ENCODE measurements at places on chromosomes 3 and 15. TPM values are rescaled to one million over a fixed set of nuclear protein-coding genes. Genes with fewer than 3 reads are reported as not detected.
A peak's percentile ranks its signal among the peaks of the same experiment; 100 is the strongest.

CCR8 gene
- not detected for polyA plus RNA-seq

SLC4A7 gene
- 17.2 TPM for polyA plus RNA-seq

CFAP100 gene
- polyA plus RNA-seq: 0.27 TPM

ZNF860 gene
- 0.75 TPM for polyA plus RNA-seq

FGD5 gene
- polyA plus RNA-seq: 17.2 TPM

C2CD4A gene
- polyA plus RNA-seq: not detected

GATA2 gene
- 4.1 TPM for polyA plus RNA-seq

GRCh38 chr15:77578641-77579372 lies 53.9 kb downstream of the LINGO1 start:
- DNase-seq: no peak

- no peak for DNase-seq
These were observed 61.5 kb downstream of the LRRC49 start for GRCh38 chr15:70954171-70954570.

DNA sequence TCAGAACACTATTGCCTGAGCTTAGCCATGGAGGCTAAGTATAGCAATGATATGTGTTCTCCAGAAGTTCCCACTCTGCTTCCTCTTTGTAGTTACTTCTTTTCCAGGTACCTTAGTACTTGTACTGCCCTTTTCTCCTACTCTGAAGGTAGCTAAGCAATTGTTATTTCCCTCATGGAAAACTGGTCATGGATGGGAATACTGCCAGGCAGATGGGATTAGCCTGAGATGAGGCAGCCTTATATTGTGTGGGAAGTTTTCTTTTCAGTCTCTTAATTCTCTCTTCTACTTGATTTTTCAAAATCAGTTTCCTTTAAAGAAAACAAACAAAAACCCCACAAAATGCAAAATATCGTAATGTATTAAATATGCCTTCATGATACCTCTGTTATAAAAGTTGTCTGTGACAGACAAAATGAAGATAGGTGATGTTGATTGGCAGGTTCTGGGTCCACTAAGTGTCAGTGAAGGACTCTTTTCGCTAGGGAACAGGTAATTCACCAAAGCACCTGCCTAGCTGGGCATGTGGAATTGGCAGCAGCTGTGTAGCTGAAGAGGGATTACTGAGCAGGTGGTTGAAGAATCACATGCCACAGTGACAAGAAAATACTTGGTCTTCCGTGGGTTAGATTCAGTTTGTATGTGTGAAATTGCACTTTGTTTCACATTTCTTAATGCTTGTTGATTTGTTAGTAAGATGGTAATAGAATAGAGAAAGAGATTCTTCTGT lies 4.1 kb downstream of the ZNF609 start:
- DNase-seq: no peak

GRCh38 chr15:74954515-74954914 lies 2.1 kb downstream of the RPP25 start:
- DNase-seq: no peak

GRCh38 chr3:106692624-106693023 lies 684.6 kb upstream of the CCDC54 start:
- no peak for DNase-seq

- peak; percentile 66 for DNase-seq
These were observed 119.0 kb upstream of the RASGRP1 start for GRCh38 chr15:38683382-38684242.

DNA sequence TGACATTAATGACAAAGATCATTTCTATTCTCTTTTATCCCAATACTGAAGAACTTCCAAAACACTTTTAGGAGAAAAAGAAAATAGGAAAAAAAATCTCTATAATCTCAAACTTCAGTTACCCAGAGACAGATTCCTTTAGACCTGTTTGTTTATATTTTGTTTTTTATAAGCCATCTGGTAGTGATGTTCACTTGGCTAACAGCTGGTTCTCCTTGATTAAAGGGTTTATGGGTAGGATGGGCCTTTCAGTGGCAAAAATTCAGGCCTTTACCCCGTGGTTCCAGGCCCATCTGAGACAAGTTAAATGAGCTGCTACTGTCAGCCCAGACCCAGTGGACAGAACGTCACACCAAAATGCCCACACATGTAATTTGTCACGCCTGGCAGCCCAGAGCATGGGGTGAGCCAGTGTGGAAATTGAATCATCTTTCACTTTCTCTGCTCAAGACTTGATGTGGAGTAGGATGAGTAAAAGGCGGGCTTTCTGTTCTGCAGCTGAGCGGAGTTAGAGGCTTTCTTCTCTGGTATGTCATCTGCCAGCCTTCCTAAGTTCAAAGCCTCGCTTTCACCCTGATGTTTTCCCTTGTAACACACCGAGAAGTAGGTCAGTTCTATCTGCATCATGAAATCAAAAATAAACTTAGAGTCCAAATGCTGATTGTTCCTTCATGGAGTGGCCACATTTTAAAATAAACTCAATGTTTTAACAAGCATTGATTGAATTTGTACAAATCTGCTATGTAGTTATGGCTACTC lies 62.5 kb upstream of the SKOR1 start:
- peak; percentile 36 for DNase-seq

DNA sequence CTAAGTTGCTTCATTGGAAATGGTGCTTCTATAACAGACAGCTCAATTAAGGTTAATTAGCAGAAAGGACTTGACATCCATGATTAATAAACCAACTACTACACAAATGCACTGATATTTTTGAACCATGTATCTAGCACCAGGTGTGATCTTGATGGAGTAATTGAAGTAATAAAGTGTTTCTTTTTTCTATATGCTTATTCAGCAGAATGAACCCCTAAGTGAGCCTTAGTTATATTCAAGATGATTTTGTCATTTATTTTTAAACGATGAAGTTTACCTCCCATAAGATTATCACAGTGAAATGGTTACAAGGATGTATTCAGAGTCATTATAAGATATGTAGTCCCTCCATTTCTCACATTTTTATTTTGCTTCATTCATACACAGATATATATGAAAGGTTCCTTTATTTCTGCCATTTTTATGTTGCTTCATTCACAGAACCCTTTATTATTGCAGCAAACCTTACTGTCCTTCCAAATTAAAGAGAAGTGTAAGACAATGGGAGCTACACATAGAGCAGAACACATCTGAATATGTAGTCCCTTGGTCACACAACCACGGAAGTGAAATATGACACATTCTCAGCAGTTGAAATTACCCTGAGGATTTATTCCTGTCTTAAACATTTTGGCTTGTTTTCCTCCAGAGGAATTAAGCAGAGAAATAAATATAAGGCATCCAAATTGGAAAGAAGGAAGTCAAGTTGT lies 295.0 kb downstream of the RAP2B start:
- DNase-seq: no peak

GRCh38 chr15:53580366-53580765 lies 179.1 kb downstream of the WDR72 start:
- peak; percentile 11 for DNase-seq

DNA sequence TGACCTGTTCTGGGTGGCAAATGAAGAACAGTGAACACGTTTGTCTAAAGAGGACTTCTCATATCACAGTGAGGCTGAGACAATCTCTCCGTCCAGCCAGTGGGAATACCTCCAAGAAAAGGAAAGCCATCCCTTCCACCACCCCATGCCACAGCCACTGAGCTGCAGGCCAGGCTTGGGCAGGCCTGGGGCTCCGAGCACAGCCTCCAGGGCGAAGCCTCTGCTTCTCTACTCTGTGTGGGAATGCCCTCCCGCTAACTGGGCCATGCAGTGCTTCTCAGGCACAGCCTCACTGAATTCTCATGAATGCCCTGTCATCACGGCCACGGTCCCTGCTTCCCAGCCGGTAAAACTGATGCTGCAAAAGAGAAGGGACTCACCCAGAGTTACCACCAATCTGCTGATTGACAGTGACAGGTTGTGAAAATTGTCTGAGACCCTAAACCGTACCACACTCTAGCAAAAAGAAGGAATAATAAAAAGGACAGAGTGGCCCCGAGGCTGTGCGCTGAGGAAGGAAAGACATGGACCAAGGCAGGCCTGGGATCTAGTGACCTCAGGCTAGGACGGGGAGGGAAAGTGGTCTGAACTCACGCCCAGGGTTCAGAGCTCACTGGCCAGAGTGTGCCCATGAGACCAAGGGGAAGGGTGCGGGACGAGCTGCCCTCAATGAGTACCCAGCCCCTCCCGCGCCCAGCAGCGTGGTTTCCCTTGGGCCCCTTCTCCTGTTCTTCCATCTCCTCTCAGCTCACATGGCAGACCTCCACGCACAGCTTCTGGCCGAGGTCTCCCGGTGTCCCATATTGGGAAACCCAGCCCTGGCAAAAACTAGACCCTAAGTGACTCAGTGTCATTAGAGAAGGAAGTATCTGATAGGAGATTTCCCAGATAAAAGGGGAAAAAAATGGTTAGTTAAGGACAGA lies 52.8 kb downstream of the DHX30 start:
- no peak for DNase-seq

DNA sequence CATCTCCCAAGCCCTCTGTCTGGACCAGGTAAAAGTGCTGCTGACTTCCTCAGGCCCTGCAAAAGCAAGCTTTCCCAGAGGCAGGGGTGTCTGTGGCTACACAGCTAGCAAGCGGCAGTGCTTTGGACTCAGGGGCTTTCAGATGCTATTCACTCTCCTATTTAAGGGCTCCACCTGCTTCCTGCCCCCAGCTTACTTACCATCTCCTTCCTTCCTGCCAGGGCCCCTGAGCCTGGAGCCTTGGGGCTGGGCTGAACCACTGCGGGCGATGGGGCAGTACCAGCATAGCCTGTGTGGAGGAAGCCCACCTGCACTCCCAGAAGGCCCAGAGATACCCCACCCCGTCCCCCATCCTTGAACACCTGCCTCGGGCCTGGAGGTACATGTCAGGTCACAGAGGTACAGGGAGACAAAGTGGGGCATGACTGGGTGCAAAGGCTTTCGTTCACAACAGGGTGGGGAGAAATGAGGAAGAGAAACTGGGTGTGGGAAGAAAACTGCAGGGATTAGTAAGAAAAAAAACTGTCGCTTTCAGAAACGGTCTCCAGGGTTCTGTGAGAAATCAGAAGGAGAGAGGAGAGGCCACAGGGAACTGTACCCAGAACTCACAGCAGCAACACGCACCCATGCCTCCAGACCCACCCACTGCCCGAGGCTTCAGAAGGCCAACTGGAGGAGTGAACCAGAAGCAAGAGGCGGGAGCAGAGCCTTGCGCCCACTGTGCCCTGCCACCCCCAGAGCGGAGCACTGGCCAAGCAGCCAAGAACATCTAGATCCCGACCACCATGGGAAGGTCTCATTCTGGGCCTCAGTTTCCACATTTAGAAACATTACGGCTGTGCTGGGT lies 49.5 kb downstream of the CCDC12 start:
- DNase-seq: no peak

- DNase-seq: no peak
These were observed 226.2 kb downstream of the PDCD6IP start for GRCh38 chr3:34024447-34025240.

DNA sequence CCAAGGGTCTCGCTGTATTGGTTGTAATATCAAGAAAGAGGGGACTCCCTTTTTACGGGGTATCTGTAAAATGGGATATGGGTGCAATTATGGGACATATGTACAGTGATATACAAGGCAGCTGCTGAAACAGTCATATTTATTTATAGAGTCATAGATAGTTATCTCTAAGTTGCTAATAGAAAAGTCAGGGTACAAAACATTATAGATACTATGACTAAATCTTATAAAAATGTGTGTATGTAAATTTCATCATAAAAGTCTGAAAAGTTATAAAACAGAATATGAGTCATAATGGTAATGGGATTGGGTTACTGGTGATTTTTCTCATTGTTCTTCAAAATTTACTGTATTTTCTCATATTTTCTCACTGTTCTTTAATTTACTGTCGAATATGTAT lies 344.9 kb upstream of the SLCO3A1 start:
- no peak for DNase-seq

- DNase-seq: peak; percentile 26
These were observed 5.6 kb upstream of the NCEH1 start for GRCh38 chr3:172716476-172716875.
